Tibial nerve (tissue), 4 donors: ENCODE measurements at places on chromosomes 7 and 10.

- DNase-seq, result peak; percentile 24
- H3K27ac ChIP-seq, result no peak overlapping the region
- H3K36me3 ChIP-seq, result no peaks in the 10 kb centered on the region
- no peak overlapping the region for H3K4me3 ChIP-seq
These were observed 229.5 kb upstream of the FZD1 start for GRCh38 chr7:91034459-91035368.

GRCh38 chr10:107848726-107849360, 684.3 kb upstream of the SORCS1 start:
- no peaks in the 10 kb centered on the region for H3K4me1 ChIP-seq
- no peaks in the 10 kb centered on the region for H3K36me3 ChIP-seq
- H3K27me3 ChIP-seq, result no peaks in the 10 kb centered on the region
- H3K4me3 ChIP-seq, result no peak overlapping the region
- DNase-seq, result no peak

GRCh38 chr7:25579778-25580075, 351.4 kb upstream of the NPVF start:
- peaks cover 1% of the 10 kb centered on the region for H3K4me1 ChIP-seq
- no peak overlapping the region for H3K27ac ChIP-seq
- no peaks in the 10 kb centered on the region for H3K27me3 ChIP-seq
- no peaks in the 10 kb centered on the region for H3K36me3 ChIP-seq
- no peak for DNase-seq

DNA sequence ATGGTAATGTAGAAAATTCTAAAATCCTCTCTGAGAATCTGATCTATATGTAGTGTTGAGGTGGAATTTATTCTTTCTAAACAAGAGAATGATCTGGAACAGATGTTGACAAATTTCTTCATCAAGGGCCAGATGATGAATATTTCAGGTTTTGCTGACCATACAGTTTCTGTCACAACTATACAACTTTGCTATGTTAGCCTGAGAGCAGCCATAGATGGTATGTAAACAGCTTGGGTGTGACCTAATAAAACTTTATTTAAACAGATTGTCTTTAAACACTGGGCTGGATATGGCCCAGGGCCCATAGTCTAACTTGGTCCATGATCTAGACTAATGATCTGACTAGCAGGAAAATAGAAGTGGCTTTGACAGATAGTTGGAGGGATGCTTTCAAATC, 213.6 kb upstream of the CELF2 start:
- peaks cover 35% of the 10 kb centered on the region for H3K4me1 ChIP-seq
- no peaks in the 10 kb centered on the region for H3K36me3 ChIP-seq
- no peaks in the 10 kb centered on the region for H3K27me3 ChIP-seq
- no peak for DNase-seq
- no peak overlapping the region for H3K4me3 ChIP-seq

GRCh38 chr7:713488-714230, 12.8 kb upstream of the DNAAF5 start:
- H3K27ac ChIP-seq, result no peak overlapping the region
- no peak overlapping the region for H3K4me3 ChIP-seq
- DNase-seq, result no peak
- H3K27me3 ChIP-seq, result no peaks in the 10 kb centered on the region
- no peaks in the 10 kb centered on the region for H3K36me3 ChIP-seq

DNA sequence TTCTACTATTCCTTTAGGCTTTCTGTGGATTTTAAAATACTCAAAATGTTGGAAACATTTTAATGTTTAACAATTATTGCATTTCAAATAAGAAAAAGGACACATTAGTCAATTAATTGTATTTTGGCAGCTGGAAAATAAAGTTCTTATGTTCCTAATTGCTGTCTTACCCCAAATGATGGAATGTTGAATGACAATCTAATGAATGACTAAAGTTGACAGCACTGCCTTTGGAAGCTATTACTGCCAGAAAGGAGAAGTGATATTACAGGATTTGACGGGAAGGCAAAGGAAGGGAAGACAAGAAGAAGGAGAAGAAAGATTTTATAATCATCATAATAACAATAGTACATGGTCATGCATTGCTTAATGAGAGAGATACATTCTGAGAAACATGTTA, 23.4 kb upstream of the TMEM229A start:
- H3K4me1 ChIP-seq, result no peaks in the 10 kb centered on the region
- DNase-seq, result no peak
- H3K27ac ChIP-seq, result no peak overlapping the region
- H3K36me3 ChIP-seq, result no peaks in the 10 kb centered on the region
- H3K27me3 ChIP-seq, result no peaks in the 10 kb centered on the region
- H3K4me3 ChIP-seq, result no peak overlapping the region

GRCh38 chr7:44624318-44624717, 17.9 kb downstream of the OGDH start:
- H3K27ac ChIP-seq, result no peak overlapping the region
- H3K4me3 ChIP-seq, result no peak overlapping the region
- DNase-seq, result no peak
- H3K36me3 ChIP-seq, result peaks cover 38% of the 10 kb centered on the region

- H3K36me3 ChIP-seq, result no peaks in the 10 kb centered on the region
- no peaks in the 10 kb centered on the region for H3K27me3 ChIP-seq
- DNase-seq, result peak; percentile 68
- H3K27ac ChIP-seq, result peak within 1 kb of the TSS; percentile 88
- no peaks in the 10 kb centered on the region for H3K4me1 ChIP-seq
These were observed at the start of gene HOXA6 for GRCh38 chr7:27147199-27148030. Gene HOXA6 (minus strand): TSS chr7:27147774. CDS start chr7:27147749, 25 bp downstream.

GRCh38 chr10:52883996-52884871, 111.7 kb upstream of the MBL2 start:
- no peaks in the 10 kb centered on the region for H3K4me1 ChIP-seq
- H3K36me3 ChIP-seq, result no peaks in the 10 kb centered on the region
- no peak overlapping the region for H3K4me3 ChIP-seq
- no peaks in the 10 kb centered on the region for H3K27me3 ChIP-seq
- H3K27ac ChIP-seq, result no peak overlapping the region
- DNase-seq, result peak; percentile 12

GRCh38 chr7:16982640-16983350, 101.0 kb upstream of the AGR3 start:
- DNase-seq, result no peak
- no peaks in the 10 kb centered on the region for H3K36me3 ChIP-seq
- peaks cover 45% of the 10 kb centered on the region for H3K4me1 ChIP-seq
- no peak overlapping the region for H3K4me3 ChIP-seq

- no peaks in the 10 kb centered on the region for H3K4me1 ChIP-seq
- no peak overlapping the region for H3K4me3 ChIP-seq
- H3K27ac ChIP-seq, result no peak overlapping the region
- DNase-seq, result no peak
These were observed 585.2 kb downstream of the PARD3 start for GRCh38 chr10:34229917-34230316.

DNA sequence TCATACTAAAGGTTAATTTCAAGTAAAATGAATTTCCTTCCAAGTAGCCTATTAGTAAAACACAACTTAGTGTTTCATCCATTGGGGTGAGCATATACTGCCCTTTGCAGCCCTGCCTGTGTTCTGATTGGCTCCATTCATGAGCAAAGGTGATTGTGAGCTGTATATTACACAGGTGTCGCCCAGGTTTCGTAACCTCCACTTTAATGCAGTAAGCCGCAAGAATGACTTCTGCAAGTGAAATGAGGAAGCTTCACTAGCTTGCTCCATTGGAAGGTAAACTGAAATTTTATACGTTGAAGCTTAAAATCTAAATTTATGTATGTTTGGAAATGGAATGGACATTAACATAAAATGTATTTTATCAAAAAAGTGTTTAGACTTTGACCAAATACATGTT, 24.4 kb downstream of the MTURN start:
- no peak overlapping the region for H3K27ac ChIP-seq
- no peak overlapping the region for H3K4me3 ChIP-seq
- no peaks in the 10 kb centered on the region for H3K27me3 ChIP-seq
- DNase-seq, result no peak
- peaks cover 57% of the 10 kb centered on the region for H3K36me3 ChIP-seq
- H3K4me1 ChIP-seq, result no peaks in the 10 kb centered on the region
